ENCODE measurements at places on chromosomes 11 and 22.

DNA sequence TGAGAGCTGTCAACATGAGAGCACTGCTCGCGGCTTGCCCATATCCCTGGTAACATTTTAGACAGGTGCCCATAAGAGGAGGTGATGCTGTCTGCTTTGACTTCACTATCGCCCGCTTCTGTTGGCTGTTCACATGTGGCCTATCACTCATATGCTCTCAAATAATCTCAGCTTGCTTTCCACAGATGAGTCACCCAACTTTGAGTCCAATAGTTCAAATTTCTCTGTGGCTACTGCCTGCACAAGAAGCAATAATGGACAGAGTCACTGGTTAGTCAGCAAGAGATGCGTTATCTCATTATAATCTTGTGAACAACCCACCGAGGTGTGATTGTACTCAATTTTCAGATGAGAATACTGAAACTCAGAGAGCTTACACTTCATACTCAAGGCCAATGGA is 1714.1 kb downstream of the LRRC4C start:
- DNase-seq: no peak

DNA sequence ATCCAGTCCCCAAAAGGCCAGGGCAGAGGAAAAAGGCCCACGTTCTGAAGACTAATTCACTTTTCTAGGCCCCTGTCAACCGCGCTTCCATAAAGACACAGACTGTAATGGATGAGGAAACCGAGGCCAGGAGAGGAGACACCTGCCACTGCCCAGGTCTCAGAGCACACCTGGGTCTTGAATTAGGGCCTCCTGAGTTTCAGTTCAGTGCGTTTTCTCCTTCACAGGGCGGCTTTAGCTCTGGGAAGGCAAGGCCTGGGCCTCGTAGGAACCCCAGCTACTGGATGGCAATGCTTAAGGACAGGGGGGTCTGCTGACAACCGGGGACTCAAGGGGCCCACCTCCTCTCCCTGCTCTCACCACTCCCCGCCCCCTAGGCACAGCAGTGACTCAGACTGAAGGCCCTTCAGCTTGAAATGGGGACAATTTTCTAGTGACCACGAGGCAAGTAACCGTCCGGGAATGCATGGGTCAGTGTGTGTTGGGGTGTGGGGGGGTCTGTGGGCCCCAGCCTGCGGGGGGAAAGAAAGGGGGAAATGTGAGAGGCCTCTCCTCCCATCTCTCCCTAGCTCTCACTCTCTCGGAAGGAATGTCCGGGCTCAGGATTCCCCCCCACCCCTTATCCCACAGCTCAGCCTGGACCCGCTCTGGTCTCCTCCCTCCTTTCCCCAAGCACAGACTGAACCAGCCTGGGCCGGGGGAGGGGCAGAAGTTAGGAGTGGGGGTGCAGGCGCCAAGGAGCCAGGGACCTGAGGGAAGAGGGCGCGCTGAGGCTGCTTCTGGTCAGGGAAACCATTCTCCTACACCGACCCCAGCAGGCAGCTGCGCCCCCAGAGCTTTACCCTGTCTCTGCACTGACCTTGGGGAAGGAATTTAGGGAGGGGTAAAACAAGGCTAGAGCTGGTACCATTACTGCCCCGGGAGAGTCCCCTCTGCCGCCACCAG is 17.2 kb downstream of the CREB3L1 start:
- DNase-seq: no peak

GRCh38 chr11:56151376-56151775 is 8.7 kb downstream of the OR8K5 start:
- no peak for DNase-seq

DNA sequence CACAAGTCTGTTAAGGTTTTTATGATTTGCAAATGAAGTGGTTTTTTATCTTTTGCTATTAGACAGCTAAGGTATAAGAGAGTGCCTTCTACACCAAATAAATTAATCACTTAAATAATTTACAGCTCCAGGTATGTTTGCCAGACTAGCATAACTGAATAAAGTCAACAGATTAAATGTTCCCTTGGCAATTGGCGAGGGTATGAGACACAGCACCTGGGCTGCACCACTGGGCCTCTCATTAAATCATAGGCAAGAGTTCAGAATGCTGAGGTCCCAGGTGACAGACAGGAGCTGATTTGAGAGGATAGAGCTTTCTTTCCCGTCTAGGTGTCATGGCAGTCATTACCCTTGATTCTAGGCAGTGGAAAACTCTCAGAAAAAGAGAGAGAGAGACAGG is 62.6 kb upstream of the WT1 start:
- DNase-seq: no peak

DNA sequence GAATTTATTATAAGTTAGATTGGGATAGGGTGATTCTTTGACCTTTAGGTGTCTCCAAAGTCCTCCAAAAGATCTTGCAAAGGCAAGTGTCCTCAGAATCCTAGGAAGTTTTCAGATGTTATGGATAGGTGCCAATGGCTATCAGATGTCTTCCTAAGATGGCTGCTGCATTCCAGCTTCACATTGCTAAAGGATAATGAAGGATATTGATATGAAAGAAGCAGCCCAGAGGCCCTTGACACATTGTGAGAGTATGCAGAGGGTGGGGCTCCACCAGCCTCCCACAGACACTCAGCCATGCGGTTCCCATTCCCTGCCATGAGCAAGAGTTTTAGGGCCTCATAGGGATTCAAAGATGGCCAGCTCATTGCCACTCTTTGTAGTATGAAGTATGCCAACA is 22.3 kb upstream of the GLYATL2 start:
- DNase-seq: no peak

DNA sequence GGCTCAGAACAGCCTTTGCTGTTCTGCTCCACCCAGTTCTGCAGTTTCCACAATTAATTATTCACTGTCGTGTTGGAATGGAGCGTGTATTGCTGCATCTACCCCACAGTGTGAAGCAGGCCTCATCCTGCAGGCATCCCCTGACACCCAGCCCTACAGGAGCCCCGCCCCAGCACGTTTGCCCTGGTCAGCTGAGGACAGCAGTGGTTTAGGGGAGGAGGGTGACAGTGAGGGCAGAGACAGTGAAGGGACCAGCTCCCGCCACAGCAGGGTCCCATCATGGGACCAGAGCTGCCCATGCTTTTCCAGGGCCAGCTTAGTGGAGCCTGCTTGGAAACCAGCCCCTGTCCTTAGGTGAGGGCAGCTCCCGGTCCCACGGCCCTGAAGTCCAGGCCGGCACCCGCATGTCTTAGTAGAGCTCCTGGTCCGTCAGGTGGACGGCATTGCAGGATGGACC is 273.0 kb downstream of the TBC1D22A start:
- DNase-seq: no peak

DNA sequence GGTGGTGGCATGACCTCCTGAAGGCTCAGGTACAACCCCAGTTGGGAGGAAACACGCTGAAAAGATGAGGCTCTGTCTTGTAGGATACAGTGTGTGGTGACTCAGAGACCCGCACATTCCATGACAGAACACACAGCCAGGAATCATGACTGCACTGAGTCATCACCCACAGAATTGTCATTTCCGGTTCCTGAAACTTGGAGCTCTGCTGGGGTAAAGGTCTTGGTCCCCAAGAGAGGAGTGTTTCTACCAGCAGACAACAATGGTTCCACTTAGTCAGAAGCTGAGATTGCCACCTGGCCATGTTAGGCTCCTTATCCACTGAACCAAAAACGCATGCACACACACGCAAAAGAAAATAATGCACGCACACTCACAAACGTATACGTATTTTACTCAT is 31.5 kb upstream of the CYB5R3 start:
- DNase-seq: no peak

- DNase-seq: no peak
Observed at GRCh38 chr11:46712874-46713576, 6.0 kb upstream of the F2 start.

- no peak for DNase-seq
Observed at GRCh38 chr11:94302776-94303175, 1.6 kb upstream of the IZUMO1R start.

- no peak for DNase-seq
Observed at GRCh38 chr22:26045051-26045450, 124.2 kb upstream of the SEZ6L start.

DNA sequence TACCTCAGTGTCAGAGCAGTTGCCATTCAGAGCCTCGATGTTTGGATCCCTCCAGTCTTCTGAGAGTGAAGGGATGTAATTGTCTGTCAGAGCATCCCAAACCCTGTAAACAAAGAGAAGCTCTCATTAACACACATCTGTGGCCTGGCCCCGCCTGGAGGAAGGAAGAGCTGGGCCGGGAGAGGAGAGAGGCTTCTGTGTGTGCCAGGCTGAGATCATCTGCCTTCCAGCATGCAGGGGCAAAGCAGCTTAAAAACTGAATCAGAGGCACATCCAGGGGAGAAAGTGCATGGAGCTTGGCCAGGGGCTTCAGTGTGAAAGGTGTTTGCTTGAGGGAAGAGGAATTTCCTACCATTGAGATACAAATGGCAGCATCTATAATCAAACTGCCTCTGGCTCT is 14.5 kb downstream of the FEZ1 start:
- no peak for DNase-seq

Measured in esophagus squamous epithelium (tissue), 5 donors.